Stimulated activated CD4-positive, alpha-beta T cell treated with anti-CD3 and anti-CD28 coated beads, Interleukin-12 subunit alpha, Interleukin-12 subunit beta, amount 100 ng/mL, for 24 hours (primary cell): ENCODE measurements at places on chromosomes 6 and 20.

GRCh38 chr6:122207794-122208193 lies 191.7 kb upstream of the HSF2 start:
- no peak for DNase-seq

DNA sequence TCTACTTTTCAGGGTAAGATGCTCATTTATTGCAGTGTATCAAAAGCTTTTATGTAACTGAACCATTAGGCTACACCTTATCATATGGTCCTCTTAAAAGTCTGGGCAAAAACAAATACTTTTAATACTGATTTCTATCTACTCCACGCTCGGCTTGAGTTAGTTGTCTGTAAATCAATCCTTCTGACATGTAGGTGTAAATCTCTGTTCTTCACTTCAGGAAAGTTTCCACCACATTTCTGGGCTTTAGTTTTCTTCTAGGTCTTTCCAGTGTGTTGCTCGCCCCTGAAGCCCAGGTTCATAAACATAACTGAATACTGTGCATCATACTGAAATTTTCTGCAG lies 89.2 kb upstream of the RNF217 start:
- DNase-seq, result no peak

DNA sequence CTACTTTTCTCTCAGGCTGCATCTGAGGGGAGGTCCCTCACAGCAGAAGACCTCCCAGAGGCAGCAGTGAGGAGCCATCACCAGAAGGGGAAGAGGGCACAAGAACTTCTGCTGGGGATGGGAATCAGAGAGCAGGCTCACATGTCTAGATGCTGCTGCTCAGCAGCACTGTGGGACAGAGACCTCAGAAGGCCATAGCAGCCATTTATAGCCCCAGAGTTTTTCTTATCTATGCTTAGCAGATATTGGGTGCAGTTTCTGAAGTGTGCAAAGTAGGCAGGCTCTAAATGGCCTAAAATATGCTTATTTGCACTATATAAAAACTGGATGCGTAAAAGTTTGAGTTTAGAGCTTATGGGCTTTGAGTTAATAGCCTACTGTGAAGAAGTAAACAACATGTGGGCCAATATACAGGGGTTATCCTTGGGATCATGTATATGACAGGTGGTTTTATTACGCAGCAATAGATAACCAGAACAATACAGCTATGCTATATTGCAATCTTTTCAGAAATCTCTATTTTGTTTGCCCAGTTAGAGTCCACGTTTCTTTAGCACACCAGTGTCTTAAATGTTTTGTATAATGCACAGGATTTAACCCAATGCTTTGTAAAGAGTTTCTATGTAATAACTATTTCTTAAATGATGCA lies 60.2 kb upstream of the TMEM244 start:
- no peak for DNase-seq

GRCh38 chr6:22925304-22925835 lies 356.0 kb downstream of the HDGFL1 start:
- no peak for DNase-seq

DNA sequence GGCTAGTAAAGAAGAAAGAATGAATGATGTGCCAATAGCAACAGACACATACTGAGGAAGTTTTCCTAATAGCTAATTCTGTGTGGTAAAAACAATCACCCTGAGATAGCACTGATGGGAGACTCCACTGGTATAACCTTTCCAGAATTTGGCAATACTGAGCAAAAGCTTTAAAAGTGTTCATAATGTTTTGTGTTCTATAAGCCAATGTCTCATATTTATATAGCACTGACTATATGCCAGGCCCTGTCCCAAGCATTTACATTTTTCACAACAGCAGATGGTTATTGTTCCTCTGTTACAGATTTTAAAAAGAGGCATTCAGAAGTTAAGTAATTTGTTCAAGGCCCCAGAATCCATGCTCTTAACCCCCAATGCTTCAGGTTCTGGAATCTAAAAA lies 108.0 kb upstream of the DST start:
- DNase-seq, result no peak

DNA sequence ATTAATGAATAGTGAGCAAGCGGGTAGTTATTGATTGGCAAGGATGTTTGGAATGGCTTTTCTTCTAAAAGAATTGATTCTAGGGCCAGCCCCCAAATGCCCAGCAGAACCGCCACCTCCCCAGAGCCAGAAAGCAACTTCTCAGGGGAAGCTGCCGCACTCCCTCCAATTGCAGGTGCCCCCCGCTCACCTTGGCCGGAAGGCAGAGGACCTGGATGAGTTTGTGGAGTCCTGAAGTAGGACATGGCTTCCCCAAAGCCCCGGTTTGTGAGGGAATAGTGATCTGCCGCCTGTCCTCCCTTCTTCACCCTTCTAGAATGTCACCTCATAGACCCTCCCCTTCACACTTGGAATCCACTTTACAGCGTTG lies at the start of gene SPATA25:
Gene SPATA25, minus strand, starts transcription at position 277 of the 370 bp plus-strand sequence. Its CDS starts 32 bp downstream, at position 245.
- DNase-seq, result no peak

DNA sequence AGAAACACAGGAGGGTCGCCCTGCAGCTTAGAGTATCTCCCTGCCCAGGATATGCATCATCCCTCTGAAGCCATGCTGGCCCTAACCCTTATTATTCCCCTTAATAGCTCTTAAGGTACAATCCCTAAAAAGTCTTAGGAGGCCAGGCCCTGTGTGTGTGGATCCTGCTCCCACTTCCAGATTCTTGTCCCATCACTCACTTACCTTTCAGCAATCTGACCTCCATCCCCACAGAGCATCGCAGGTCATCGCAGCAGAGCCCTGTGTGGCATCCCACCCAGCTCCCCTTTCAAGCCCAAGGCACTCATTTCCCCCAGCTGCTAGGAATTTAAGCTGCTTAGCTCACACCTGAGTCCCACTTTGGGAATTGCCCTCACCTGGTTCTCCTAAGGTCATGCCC lies 223.8 kb upstream of the SMLR1 start:
- no peak for DNase-seq

GRCh38 chr6:113381959-113382358 lies 475.2 kb upstream of the MARCKS start:
- no peak for DNase-seq

GRCh38 chr20:6381887-6382286 lies 259.1 kb upstream of the FERMT1 start:
- no peak for DNase-seq

DNA sequence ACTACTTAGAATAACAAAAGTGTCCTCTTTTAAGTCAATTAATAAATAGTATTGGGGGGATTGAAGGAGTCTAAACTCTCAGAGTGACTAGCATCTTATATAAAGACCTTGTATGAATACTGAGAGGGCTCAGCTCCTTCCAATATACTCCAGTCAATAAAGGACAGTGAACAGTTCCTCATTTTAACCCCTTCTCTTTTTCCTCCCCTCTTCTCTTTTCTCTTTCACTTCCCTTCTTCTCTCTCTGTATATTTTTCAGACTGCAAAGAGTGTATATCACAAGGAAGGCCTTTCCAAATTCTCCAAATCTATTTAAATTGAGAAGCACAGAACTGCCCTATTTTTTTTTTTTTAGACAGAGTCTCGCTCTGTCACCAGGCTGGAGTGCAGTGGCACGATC lies 99.5 kb downstream of the CD164 start:
- no peak for DNase-seq
